ENCODE measurements at places on chromosomes 7 and 10.

DNA sequence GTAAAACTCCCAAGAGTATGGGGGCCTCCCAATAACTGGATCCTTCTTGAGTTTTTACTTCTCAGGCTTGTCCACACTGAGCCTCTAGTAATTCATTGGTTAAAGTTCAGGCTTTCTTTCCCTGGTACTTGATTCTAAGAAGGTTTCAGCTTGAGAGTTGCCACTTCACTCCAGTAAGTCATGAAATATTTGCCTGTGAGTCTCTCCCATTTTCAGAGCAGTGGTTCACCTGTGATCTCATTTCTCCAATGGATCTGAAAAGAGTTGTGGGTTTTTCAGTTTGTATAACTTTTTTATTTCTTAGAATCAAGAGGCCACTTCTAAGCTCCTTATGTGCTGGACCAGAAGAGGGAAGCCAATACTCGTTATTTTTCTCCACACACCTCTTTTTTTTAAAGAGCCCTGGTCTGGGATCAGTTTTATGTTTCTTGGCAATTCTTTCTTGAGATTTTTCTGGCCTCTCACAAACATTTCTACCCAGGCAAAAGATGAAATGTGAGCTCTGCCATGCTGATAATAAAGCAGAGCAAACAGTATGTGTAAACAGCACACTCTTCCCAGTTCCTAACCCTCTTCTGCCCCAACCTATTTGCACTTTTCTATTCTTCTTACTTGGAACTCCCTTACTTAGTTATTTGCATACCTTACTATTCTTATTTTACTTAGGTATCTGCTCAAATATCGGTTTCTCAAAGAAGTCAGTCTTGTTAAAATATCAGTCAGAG lies 983.4 kb downstream of the CCSER2 start:
- DNase-seq: no peak

GRCh38 chr7:40095695-40096327 lies 38.6 kb downstream of the MPLKIP start:
- no peak for DNase-seq

GRCh38 chr10:71262027-71262426 lies 49.7 kb downstream of the UNC5B start:
- no peak for DNase-seq

DNA sequence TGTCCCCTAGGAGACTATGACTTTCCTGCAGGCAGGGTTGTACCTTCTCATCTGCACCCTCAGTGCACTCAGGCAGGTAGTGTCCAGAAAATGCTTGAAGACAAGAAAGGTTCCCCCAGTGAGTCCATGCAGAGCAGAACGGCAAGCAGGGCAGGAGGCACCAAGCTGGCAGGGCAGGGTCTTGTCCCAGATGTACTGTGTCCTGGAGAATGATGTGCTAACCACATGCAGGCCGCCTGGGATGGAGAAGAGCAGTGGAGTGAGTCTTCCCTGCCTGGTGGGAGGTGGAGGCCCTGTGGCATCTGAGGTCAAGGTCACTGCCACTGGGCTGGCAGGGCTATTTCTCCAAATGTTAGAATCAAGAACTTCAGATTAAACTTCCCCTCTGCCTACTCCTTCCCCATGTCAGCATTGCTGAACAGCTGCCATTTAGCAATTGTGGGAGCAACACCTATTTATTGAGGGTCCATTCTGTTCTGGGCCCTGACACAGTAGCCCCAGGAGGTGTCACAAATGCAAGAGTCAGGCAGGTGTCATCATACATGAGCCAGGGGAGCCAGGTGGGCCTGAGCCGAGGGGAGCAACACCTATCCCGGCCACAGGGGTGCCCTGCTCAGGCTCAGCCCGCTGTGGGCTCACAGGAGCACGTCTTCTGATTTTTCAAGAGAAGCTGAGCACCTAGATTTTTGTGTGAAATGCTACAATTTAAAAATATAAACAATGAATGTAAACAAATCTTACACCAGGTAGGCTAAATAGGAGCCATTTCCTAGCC lies 34.1 kb downstream of the PTPRE start:
- DNase-seq: no peak

- DNase-seq: no peak
These were observed 23.6 kb downstream of the MKRN1 start for GRCh38 chr7:140455743-140456142.

DNA sequence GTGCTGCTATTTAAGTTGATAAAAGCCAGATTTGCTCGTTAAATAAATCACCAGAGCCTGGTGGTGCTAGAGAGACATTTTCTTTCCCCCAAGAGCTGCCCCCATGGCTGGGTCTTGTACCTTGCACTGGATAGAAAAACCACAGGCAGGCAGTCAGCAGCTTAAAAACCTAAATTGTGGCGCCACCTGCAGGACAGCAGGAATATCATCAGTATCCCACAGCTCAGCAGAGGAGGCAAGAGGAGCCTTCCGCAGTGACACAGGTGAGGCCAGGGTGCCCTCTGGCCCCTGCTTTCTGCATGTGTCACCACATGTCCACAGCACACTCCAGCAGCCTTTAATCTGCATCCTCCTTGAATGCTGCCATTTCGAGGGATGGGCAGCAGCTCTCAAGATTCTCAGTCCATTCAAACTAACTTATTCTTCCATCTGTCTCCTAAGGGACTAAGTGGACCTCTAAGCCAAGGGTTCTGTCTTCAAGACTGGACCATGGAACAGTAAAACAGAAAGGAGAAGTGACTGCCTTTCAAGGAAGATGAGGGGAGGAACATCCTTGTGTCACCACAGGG lies 4.5 kb upstream of the PLXNA4 start:
- peak; percentile 75 for DNase-seq

GRCh38 chr7:111190804-111191203 lies 99.9 kb downstream of the LRRN3 start:
- DNase-seq: no peak

GRCh38 chr7:134690614-134691504 lies 44.2 kb downstream of the BPGM start:
- no peak for DNase-seq

GRCh38 chr10:128147064-128147463 lies 20.8 kb upstream of the MKI67 start:
- DNase-seq: no peak

DNA sequence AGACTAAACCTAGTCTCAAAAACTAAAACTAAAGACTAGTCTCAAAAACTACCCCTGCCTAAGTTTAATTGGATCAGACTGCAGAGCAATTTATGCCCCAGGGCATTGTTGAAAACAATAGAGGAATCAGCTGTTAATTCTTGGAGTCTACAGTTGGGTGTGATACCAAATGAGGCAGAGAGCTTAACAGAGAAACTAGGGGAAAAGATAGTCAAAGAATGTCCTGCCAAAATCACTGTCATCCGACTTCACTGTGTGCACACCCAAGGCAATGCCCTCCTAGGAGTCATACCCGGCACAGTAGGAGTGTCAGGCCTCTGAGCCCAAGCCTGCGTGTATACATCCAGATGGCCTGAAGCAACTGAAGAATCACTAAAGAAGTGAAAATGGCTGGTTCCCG lies 90.5 kb upstream of the TOMM7 start:
- no peak for DNase-seq

GRCh38 chr7:127815631-127816145 lies 163.7 kb downstream of the SND1 start:
- DNase-seq: no peak

GRCh38 chr10:97743169-97743943 lies 6.4 kb downstream of the ZFYVE27 start:
- no peak for DNase-seq

DNA sequence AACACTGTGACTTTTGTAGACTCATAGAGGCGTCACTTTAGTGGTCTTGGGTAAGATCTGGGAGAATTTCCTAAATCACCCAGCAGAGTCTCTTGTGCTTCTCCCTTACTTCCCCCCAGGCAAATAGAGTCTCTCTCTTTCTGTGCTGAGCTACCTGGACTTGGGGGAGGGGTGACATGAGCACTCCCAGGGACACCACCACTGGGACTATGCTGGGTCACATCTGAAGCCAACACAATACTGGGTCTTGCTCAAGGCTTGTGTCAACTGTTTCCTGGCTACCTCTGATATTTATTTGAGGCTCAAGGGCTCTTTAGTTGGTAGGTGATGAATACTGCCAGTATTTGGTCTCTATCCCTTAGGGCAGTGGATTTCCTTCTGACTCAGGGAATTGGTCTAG lies 214.6 kb upstream of the TPK1 start:
- DNase-seq: no peak

DNA sequence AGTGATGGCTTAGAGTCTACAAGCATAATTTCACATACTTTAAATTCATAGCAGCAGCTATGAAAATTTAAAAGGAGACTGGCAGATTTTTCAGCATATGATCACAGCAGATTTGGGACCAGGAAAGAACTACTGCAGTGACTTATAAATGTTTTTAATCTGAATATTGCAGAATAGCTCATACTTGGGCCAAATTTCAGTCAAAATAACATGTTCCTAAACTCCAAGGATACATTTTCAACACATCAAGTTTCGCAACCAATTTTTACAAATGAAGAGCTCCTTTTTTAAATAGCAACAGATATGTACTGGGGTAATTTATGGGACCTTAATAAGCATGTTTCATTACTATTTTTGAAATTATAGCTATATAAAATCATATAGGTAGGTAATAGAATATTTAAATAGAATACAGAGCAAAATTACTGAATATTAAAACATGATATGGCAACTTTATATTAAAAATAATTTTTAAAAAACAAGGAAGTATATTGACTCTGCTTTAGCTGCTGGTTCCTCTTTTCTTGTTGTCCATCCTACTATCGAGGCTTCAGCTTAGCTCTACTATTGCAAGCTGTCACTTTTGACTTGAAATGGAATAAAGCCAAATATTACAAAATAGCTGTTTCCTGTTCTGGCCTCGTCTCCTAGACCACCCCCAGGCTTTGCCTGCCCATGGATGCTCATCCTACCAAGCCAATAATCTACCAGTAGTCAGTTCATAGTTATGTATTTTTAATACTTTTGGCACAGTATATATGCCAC lies 123.1 kb downstream of the NRBF2 start:
- DNase-seq: no peak

DNA sequence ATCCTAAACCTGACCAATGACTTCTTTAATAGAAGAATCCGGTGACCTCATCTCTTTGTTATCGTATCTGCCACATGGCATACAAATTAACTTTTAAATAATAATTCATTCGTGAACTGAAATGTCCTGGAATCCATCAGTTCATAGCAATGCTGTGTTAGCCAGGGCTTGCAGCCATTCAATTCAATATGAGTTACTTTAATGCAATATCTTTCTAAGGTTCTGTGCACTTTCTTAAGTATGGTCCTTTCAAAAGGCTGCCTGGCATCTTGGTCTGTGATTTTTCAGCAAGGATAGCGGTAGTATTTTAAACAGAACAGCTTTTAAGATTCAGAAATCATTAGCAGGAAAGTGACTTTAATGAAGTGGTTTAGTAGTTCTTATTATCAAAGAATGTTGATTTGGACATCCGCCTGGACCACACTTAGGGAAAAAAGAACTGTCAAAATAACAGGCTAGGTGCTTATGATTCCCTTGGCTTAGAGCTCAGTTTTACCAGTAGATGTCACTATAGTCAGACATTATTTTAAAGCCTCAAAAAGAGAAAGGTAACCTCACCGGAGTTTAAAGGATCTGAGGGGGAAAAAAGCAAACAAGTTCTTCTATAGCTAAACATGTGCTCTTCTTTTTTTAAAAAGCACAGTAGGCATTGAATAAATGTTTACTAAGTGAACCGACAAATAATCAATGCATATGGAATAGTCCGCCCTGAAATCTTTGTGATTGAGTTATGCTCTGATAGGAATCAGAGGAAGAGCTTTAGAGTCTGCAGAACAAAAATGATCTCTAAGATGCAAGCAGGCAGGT lies 22.7 kb downstream of the SLC35G1 start:
- peak; percentile 33 for DNase-seq

DNA sequence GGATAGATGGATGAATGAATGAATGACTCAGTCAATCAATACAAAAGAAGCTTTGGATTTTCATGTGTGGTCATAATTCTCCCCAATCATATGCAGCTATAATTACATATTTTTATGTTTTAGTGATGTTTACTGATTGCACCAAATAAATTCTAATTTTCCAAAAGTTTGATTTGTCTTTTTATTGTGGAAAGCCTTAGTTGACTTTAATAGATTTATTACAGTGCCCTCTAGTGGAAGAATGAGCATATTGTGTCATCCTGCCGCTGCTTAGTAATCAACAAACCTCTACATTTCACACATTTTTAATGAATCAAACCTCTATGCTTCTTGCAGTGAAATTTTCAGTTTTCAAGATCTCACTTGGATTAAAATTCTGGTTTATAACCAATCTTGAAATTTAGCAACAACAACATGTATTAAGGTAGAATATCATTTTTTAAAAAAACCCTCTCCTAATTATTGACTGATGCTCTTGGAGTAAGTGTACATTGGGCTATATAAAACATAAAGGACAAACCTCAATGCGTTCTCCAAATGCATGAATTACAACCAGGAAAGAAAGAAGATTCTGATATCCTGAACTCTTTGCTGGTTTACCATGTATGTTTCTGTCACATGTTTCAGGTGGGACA lies 55.6 kb upstream of the PNLIP start:
- DNase-seq: no peak
